ENCODE measurements at places on chromosomes 1 and 21.

DNA sequence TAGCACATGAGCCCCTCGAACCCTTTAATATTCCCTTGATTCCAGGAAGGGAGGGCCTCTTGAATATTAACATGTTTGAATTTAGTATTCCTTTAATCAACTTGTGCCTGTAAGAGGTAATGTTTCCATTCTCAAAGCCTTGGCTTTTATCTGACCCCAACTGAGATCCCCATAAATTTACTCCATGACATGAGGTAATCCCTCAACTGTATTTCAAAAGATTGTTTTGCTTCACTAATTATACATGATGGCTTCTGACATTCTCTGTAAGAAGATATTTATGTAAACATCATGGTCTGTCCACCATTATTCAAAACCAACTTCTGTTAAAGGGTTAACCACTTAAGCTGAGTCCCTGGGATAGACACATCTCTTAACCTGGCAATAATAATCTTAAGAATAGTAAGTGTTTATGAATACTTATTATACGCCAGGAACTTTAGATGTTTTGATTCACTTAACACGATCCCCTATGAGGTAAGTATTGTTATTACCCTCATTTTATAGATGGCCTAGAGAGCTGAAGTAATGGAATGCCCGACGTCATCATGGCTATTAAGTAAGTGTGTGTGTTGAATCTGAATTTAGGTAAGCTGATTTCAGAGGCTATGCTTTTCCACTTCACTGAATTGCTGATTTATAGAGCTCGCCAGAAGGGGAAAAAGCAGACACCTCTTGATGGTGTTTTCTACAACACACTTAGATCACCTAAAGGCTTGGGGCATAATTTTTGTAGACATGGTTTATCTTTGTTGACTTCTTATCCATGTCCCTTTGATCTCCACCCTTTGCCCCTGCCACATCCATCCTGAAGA lies 11.1 kb downstream of the KRTAP19-1 start:
- no peak for DNase-seq

DNA sequence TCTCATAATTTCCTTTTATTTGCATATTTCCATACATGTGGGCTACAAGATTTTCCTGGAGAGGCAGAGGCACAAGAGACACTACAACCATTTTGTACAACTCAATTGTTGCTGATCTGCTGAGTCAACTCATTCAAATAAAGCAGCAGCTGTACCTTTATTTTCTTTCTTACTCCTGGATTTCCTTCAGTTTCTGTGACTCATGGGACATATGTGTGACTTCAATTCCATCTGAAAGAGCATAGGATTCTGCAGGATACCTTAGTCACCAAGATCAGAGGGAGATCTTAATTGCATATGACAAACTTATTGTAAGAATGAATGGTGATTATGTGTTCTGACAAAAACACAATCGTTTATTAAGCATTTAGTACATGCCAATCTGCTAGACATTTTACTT lies 2219.4 kb downstream of the NCAM2 start:
- no peak for DNase-seq

DNA sequence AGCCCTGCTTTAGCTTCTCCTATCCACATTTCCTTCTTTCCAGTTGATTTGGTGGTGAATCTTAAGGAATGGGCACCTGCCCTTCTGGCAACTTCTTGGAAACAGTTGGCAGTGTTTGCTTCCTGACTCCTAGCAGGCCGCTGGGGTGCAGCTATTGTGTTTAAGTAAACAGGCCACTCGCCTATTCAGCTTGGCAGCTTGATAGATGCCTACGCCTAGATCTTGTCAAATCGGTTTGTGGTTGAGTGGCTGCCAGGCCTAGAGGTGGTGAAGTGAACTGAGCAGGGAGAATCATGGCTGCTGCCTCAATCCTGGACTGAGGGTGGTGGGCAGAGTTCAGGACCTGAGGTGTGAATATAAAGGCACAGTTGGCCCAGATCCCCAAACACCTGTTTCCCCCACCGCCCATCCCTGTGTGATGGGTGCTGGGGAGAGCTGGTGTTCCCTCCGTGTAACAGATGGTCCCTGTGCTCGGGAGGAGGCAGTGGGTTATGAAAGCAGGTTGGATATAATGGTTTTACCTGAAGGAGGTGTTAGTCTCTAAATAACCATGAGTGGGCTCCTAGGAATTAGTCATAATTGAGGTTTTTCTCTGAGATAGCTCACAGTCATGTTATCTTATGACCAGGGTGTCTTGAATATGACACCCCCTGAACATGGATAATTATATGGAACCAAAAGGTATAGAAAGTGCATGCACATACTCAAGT lies 940 bp upstream of the PLA2G2C start:
- DNase-seq, result no peak

DNA sequence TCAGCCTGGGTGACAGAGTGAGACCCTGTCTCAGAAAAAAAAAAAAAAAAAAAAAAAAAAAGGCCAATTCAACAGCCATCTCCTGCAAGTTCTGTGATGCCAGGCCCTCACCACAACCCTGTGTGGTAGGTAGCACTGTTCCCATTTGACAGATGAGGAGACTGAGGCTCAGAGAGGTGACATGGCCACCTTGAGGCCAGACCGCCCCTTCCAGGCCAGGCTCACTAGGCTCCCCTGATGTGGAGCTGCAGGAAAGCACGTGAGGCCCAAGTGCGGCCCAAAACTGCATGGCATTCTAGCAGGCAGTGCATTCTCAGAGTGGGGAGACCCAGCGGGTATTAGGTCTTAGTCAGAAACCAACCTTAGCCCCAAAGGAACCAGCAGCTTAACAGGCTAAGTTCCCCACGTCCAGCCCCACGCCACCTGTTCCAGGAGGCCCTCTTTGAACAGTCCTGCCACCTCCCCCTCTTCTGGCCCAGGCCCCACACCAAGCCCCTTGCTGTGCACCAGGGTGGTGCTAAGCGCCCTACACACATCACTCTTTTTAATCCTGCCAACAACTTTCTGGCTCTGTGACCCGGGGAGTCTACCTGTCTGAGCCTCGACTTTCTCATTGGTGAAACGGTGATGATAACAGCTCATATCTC lies 11.7 kb upstream of the ECE1 start:
- DNase-seq, result no peak

- no peak for DNase-seq
These were observed 6.5 kb downstream of the RIMS3 start for GRCh38 chr1:40658751-40659648.

- no peak for DNase-seq
These were observed 6.3 kb downstream of the OR14I1 start for GRCh38 chr1:248696261-248696660.

- DNase-seq, result no peak
These were observed 11.5 kb upstream of the GJA8 start for GRCh38 chr1:147891088-147891487.

DNA sequence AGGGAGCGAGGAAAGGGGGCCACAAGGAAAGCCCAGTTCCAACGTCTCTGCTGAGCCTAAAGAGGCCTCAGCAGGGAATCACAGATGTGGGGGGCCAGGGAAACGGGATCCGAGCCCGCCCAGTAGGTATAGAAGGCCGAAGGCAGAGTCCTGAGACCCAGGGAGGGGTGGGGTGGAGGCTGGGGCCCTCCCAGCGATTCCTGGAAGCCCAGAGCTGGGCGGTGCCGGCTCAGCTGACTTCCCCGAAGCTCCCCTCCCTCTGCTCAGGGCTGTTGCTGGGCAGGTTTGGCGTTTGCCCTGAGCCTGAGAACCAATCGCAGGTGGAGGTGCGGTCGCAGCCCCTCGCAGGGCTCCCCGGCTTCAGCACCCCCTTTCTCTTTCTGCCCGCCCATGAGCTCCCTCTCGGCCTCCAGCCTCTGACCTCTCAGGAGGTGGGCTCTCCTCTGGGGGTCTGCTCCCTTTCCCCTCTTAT lies 12.8 kb downstream of the ADAMTSL4 start:
- DNase-seq, result peak; percentile 71

- DNase-seq, result no peak
These were observed 40.4 kb downstream of the ITPKB start for GRCh38 chr1:226698659-226699058.

- peak; percentile 19 for DNase-seq
These were observed 24.9 kb upstream of the C1QA start for GRCh38 chr1:22611530-22611947.

GRCh38 chr1:45393718-45394302 lies 53.6 kb upstream of the MUTYH start:
- no peak for DNase-seq

DNA sequence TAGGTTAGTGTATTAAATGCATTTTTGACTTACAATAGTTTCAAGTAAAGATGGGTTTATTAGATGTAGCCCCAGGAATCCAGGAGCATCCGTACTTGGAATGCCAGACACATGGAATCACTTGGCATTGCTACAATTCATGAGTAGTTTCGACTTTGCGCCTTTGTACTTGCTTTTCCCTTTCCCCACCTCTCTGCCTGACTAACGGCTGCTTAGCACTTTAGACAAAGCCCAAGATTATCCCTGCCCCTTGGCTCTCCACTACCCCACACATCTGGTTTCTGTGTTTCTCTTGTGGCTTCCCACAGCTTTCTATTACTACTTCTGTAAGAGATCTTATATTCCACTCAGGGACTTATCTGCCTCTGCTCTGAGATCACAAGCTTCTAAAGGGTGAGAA lies 397.7 kb upstream of the POU3F1 start:
- peak; percentile 10 for DNase-seq

DNA sequence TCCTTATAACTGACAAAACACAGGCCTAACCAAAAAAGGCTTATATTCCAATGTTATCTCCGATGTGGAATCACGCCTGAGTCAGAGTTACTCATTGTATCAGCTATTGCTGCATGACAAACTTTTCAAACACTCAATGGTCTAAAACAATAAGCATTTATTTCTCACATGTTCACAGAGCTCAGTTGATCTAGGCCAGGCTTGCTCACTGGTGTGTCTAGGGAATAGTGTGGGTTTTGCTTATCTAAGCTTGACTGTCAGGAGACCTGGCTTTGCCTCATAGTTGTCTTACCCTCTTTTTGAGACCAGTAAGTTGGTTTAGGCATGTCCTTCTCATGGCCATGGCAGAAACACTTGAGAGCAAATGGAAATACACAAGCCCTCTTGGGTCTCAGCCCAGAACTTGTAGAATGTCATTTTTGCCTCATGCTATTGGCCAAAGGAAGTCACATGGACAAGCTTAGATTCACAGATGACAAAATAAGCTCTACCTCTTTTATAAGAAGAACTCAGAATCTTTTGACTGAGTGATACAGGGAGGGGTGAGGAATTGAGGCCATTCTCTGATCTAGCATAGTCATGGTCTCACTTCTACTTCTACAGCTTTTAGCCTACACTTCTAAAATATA lies 130.8 kb downstream of the HMCN1 start:
- no peak for DNase-seq

DNA sequence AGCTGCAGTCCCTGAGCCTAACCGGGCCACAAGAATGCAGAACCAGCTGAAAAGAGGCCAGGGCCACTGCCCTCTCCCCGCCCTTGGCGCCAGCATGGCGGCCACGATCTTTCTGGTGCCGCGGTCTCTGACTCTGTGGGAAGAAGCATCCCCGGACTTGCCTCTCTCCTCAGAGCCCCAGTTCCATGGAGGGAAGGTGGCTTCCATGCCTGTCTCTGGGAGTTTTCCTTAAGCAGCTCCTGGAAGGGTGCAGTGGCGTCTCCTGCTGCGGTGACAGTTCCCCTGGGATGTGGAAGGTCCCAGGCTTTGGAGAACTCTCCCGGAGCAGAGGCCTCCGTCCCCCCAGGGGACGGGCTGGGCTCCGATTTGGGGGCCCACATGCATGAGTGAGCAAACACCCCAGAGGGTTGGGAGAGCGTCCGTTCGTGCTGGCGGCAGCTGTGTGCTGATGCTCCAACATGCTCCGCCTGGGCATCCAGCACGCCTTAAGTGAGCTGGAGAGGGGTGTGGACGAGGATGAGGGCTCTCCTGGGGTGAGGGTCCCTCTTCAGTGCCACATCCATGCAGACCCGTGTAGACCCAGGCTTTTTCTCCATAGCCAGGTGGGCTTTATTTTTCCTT lies 109.8 kb upstream of the COL6A1 start:
- DNase-seq, result no peak

GRCh38 chr1:180026556-180026955 lies 71.9 kb downstream of the CEP350 start:
- DNase-seq, result no peak

- no peak for DNase-seq
These were observed 378 bp upstream of the SMIM1 start for GRCh38 chr1:3772027-3772714.

DNA sequence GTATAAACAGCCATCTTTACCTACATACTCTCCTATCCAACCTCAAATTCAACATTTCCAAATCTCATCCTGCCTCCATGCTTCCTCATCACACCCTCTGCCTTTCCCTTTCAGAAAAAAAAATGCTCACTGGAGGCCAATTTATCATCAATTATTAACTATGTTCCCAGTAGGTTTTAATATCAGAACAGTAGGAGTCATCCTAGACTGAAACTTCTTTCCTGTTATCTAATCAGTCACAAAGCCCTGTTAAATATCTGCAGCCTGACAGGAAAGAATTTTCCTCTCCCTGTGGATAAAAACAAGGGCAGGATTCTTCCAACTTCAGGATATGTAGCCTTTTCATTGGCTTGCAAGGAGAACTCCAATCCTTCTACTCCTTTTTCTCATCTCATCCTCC lies 28.4 kb downstream of the EGLN1 start:
- DNase-seq, result no peak

GRCh38 chr1:88698140-88698539 lies 14.1 kb downstream of the PKN2 start:
- DNase-seq, result no peak

GRCh38 chr1:230243583-230244353 lies 176.7 kb downstream of the GALNT2 start:
- no peak for DNase-seq

DNA sequence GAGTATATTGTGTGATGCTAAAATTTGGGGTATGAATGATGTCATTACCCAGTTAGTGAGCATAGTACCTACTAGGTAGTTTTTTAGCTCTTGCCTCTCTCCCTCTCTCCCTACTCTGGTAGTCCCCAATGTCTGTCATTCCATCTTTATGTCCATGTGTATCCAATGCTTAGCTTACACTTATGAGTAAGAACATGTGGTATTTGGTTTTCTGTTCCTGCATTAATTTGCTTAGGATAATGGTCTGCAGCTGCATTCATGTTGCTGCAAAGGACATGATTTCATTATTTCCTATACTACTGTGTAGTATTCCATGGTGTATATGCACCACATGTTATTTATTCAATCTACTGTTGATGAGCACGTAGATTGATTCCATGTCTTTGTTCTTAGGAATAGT lies 54.4 kb upstream of the NEGR1 start:
- DNase-seq, result no peak

- no peak for DNase-seq
These were observed 553 bp downstream of the PTGER3 start for GRCh38 chr1:71046891-71047634.

DNA sequence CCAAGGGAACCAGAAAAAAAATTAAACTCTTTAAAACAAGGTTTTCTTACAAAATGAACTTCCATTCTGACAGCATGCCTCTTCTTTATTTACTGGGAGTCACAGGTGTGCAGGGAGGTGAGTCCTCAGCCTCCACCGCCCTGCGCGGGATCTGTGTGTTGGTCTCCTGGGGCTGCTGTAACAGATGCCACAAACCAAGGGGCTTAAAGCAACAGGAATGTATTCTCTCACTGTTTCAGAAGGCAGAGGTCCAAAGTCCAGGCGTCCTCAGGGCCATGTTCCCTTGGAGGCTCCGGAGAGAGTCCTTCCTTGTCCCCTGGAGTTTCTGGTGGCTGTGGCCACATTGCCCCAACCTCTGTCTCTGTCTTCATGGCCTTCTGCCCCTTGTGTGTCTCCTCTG lies 123.6 kb upstream of the C1orf174 start:
- DNase-seq, result no peak

- no peak for DNase-seq
These were observed 61.3 kb downstream of the KIRREL1 start for GRCh38 chr1:158054721-158055120.

- no peak for DNase-seq
These were observed 6.8 kb downstream of the CDC42BPA start for GRCh38 chr1:227311389-227312001.

Data from HFF-Myc (cell line).